Esophagus squamous epithelium (tissue), 5 donors: ENCODE measurements at places on chromosomes 1 and 21.

DNA sequence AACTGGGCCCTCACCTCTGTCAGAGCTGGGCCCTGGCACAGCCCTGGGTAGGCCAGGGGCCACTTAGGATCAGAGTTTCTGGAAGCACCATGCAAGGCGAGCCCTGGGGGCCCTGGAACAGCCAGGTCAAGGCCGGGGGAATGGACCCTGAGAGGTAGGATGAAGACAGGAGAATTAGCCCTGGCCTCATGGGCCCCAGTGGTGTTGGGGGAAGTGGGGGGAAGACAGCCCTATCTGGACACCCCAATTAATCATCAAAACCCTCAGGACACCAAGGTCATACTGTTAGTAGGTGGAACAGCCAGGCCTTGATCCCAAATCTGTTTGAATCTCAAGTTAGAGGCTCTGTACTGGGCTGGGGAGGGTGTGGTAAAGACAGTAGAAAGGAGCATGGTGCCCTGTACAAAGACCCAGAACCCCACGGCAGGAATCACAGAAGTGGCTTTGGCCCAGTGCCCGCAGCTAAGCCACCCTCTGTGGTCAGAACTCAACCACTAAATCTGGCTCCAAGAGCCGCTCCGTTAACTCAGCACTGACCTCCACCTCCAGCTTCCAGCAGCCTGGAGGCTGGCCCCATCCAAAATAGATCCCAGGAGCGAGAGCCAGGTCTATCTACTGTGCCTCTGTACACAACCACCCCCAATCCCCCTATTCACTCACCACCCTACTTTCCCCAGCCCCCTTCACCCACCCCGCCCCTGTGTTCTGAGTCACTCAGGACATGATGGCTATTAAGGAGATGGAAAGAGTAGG is 14.0 kb upstream of the TRIM63 start:
- DNase-seq, result no peak

DNA sequence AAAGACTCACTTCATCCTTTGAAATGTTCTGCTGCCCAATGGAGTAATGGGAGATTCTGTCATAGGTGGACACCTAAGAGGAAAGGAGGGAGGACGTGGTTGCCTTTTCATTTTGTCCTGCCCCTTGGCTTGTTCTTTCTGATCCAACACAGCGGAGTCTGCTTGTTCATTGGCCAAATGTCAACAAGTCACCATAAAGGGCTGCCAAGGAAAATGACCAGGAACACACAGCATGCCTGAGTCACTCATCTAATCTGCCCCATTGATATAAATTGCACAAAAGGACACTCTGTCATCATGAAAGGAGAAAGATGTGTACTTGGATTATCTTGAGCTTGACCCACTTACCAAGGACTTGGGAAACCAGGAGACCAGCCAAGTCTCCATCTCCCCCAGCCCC is 422.9 kb downstream of the SETD4 start:
- DNase-seq, result no peak

- DNase-seq, result no peak
Measured at GRCh38 chr1:154957091-154957657, 1.3 kb upstream of the PBXIP1 start.

DNA sequence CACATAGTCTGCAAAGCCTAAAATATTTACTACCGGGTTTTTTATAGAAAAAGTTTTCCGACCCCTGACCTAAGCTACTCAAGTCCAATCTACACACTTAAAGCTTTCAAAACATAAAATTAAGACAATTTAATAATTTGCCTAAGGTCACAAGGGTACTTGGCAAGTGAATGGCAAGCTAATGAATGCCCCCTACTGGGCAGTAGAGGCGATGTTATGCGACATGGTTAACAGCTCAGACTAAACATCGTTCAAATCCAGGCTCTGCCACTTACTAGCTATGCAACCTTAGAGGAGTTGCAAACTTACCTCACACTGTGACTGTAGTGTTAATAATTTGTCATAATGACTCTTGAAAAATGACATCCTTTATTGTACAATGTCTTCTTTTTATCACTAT is 317.2 kb upstream of the NFIA start:
- DNase-seq, result no peak

DNA sequence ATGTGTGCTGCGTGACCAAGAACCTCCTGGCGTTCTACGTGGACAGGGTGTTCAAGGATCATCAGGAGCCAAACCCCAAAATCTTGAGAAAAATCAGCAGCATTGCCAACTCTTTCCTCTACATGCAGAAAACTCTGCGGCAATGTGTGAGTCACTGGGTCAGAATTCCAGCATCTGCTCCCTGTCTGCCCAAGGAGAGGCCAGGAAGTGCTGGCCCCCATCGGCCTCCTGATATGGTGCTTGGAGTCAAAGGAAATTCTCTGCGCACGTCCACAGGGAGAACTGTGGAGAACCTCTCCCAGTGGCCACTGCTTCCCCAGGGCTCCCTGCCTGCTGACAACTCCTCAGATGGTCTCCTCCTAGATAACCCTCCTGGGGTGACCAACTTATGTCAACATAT is 25.6 kb upstream of the IL20 start:
- no peak for DNase-seq

DNA sequence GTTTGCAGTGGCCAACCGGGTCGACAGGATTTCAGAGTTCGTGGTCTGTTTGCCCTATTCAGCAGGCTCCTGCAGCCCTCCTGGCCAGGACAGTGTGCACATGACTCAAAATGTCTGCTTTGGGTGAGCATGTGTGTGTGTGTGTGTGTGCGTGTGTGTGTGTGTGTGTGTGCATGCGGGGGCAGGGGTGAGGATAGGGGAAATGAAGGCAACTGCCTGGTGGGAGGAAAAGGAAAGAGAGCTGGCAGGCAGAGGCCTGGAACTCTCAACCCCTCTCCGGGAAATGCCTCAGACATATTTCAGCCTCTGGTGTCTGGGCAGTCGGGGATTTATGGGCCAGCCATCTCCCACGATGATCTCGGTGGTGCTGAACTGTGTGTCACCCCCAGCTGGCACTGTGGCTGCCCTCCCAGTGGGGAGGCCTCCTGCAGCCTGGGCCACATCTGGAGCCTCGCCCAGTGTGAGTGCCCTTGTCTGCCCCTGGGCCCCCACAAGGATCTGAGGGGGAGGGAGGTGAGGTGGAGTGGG is 15.2 kb downstream of the CDCP2 start:
- no peak for DNase-seq

DNA sequence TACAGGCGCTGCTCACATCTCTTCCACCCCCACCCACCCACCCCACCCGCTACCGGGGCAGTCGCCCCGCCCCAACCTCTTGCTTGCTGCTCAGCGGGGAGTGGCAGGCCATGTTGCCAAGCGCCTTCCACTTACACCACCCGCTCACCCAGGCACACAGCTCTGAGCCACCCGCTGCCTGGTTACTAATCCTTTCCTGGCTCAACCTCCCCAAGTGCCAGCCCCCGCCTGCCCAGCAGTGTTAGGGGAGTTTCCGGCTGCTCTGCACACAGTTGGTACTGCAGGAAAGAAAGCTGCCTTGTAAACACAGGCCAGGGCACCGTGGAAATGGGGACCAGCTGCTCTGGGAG is 56.2 kb downstream of the LACTBL1 start:
- no peak for DNase-seq

- no peak for DNase-seq
Measured at GRCh38 chr1:37901893-37902225, 42.5 kb upstream of the MTF1 start.

DNA sequence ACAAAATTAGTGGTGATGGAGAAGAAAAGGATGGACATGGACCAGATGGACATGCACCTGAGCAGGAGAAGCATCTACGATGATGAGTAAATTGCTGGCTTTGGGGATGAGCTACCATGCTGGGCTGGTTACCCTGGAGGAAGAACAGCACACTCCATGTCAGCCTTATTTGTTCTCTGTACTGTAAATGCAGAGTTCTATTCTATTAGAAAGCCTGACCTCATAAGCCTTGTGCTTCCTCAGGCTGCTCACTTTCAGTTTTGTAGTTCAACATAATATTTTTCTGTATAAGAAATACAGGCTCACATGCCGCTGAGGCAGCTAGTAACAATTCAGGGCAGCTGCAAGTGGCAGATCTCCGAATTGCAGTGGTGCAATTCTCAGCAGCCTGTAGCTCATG is 249.6 kb downstream of the PLA2G4A start:
- no peak for DNase-seq

DNA sequence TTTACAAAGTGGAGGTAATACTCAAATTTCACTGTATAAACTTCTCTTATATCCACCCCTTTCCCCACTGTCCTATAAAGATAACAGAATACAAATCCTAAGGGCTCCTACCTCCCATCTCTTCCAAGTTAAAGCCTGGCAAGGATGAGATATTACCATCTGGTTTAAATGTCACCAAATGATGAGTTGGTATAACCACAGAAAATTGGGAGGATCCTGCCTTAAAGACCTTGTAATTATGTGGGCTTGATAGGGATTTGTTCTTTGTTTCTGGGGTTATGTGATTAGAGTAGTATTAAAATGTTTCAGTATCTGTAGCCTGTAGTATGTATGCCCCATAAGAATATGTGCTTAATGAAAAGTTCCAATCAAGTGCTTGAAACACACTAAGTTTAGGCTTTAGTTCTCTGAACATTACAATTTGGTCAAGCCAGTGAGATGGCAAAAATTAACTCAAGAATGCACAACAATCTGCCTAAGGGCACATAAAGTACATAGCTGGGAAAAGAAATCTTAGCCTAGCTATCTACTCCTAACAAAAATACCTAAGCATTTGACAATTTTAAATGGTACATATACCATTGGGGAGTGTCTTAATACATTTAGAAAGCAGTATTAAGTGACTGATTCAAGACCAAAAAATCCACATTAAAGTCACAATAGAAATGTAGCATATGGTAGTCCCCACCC is 14.0 kb downstream of the KDM5B start:
- no peak for DNase-seq

- DNase-seq, result no peak
Measured at GRCh38 chr1:6507037-6507428, 15.6 kb upstream of the PLEKHG5 start.
